ENCODE measurements at places on chromosomes 2 and 18.

DNA sequence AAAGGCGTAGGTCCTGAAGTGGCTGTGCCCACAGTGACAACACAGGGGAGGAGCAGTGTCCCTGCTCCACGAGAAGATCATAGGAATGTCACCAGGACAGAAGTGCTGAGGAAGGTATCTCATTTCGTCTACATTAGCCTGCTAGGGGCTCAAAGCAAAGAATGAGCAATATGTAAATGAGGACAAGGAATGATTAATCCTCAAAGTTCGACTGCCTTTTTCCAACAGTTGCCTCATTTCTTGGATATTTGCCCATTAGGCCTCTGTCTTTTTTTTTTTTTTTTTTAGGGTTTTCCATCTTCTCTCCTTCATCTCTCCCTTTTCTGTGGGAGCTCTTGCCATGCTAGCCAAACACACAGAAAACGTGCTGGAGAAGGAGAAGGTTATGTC is 105.2 kb upstream of the ARHGAP28 start:
- no peak for DNase-seq

- peak; percentile 60 for DNase-seq
Observed at GRCh38 chr2:240423788-240424191, 11.7 kb upstream of the GPC1 start.

DNA sequence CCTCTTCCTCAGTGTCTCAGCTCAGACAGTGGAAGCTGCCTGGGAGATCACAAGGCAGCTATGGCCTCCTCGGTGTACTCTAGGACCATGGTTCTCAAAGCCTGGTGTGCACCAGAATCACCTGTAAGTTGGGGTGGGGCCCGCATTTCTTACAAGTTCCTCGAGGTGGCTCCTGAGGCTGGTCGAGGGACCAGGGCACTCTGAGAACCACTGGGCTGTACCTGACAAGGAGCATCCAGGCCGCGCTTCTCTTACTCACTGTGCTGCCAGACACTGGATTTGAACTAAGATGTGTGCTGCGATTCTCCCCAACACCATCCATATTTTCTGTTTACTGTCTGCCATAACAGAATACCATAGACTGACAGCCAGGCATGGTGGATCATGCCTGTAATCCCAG is 59.5 kb downstream of the DIPK1C start:
- no peak for DNase-seq

- DNase-seq: no peak
Observed at GRCh38 chr2:174383796-174384195, 11.7 kb upstream of the SCRN3 start.

- DNase-seq: no peak
Observed at GRCh38 chr18:68484241-68484640, 230.7 kb downstream of the TMX3 start.

DNA sequence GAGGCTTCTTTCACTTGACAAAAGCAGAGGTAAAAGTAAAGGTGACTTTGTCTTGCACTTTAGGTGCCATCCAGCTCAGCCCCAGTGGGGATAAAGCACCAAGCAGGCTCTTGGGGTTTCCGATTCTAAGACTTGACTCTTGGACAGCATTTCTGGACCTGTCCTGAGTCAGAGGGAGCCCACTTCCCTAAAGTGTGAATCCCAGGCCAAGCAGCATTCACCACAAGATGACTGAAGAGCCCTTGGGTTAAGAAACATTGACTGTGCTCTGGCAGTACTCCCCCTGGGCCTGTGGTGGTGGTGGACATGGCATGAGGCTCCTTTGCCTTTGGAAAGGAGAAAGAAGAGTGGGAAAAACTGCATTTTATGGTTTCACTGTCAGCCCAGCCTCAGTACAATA is 638.0 kb upstream of the VRK2 start:
- DNase-seq: no peak

All from coronary artery (tissue), 2 donors.